Effector CD8-positive, alpha-beta T cell (primary cell): ENCODE measurements at places on chromosomes 11 and 22.

GRCh38 chr11:66541892-66542291 lies 4.0 kb downstream of the ZDHHC24 start:
- DNase-seq: no peak

DNA sequence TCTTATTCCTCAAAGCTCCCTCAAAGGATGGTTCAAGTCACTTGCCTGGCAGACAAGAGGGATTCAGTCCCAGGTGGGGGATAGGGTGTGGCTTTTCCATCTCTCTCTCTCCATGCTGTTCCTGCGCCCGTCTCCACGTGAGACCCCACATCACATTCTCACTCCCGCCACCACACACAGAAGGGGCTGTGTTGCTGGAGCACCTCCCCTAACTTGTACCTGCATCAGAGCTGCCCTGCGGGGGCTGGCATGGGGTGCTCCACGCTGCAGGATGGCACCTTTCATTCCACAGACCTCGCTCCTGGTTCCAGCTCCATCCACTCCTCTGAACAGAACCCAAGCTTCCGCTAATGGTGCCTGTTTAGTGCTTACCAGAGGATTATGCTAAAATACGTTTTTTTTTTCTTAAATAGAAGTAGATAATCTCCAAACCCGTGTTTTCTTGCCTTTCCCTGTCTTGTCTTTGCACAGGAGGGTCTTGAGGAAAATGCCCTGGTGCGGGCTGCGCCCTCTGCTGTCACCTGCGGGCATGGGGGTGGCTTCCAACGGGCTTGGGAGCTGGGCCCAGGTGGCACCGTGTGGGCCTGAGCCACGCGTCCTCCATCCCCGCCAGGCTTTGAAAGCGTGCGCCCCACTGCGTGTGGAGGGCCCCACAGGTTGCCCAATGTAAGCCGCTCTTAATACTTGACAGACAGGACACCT lies 985.6 kb downstream of the BRD1 start:
- no peak for DNase-seq

- no peak for DNase-seq
Measured at GRCh38 chr22:49566141-49566541, 261.5 kb downstream of the BRD1 start.

GRCh38 chr11:119522609-119523008 lies 99.6 kb upstream of the THY1 start:
- DNase-seq: no peak

GRCh38 chr11:16402654-16403447 lies 46.5 kb upstream of the SOX6 start:
- DNase-seq: no peak

DNA sequence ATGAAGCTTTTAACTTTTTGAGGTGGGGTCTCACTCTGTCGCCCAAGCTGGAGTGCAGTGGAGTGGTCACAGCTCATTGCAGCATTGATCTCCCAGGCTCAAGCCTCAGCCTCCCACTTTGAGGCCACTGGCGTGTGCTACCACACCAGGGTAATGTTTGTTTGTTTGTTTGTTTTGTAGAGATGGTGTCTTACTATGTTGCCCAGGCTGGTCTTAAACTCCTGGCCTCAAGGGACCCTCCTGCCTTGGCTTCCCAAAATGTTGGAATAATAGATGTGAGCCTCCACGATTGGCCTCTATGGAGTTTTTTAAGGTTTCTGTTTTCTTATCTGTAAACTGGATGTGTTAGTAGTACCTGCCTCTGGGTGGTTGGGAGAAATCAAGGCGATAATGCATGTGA lies 41.4 kb downstream of the MED15 start:
- DNase-seq: no peak

DNA sequence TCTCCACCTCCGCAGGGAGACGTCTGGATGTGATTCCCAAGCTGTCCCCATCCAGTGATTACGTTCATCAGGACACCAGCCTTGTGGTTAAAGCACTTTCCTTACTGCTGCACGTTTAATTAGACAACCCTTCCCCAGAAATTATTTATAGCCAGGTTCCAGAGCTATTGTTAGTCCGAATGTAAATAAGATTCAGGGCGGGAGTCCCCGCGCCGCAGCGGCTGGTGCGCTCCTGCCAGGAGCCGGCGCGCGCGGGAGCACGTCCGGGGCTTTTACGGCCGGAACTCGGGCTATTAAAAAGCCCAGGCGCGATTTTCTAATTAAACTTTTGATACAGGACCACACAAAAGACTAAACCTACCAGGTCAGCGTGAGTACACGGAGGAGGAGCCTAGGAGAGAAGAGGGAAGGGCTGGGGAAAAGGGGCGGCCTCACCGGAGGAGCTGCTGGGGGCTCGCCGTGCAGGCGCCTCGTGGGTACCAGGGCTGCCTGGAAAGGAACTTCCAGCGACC lies 538.3 kb downstream of the OPCML start:
- DNase-seq: no peak
